ENCODE measurements at places on chromosomes 2 and 18.

- DNase-seq: no peak
Measured at GRCh38 chr18:54210463-54210862, 14.0 kb downstream of the MBD2 start.

- no peak for DNase-seq
Measured at GRCh38 chr2:227411320-227411989, 23.7 kb upstream of the SCYGR1 start.

GRCh38 chr2:205461678-205462665 lies 220.3 kb upstream of the NRP2 start:
- DNase-seq: no peak

- no peak for DNase-seq
Measured at GRCh38 chr2:73821669-73822068, 7.1 kb upstream of the STAMBP start.

GRCh38 chr18:52691841-52692240 lies 351.8 kb downstream of the DCC start:
- DNase-seq: no peak

- DNase-seq: no peak
Measured at GRCh38 chr2:37587817-37588216, 83.6 kb downstream of the CDC42EP3 start.

DNA sequence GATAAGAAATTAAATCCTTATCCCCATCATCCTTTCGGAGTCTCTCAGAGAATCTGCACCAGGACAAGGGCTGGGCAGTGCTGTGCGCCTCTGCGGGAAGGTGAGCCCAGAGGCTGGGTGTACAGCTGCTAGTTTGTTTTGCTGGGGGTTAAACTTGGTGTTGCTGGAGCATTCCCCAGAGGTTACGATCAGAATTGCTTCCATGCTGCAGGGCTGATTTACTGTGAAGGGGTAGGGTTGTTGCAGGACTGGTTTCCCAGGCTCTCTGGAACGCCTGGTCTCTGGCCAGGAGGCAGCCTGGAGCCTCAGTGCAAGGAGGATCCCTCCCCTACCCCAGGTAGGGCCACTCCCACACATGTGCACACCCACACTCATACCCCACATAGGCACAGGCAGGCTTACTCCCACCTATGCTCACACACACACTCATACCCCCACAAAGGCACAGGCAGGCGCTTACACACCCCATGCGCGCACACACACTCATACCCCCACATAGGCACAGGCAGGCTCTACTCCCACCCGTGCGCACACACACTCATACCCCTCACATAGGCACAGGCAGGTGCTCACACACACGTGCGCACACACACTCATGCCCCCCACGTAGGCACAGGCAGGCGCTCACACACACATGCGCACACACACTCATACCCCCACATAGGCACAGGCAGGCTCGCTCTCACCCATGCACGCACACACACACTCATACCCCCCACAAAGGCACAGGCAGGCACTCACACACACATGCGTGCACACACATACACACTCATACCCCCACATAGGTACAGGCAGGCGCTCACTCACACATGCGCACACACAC lies 11.3 kb downstream of the CNNM4 start:
- no peak for DNase-seq

DNA sequence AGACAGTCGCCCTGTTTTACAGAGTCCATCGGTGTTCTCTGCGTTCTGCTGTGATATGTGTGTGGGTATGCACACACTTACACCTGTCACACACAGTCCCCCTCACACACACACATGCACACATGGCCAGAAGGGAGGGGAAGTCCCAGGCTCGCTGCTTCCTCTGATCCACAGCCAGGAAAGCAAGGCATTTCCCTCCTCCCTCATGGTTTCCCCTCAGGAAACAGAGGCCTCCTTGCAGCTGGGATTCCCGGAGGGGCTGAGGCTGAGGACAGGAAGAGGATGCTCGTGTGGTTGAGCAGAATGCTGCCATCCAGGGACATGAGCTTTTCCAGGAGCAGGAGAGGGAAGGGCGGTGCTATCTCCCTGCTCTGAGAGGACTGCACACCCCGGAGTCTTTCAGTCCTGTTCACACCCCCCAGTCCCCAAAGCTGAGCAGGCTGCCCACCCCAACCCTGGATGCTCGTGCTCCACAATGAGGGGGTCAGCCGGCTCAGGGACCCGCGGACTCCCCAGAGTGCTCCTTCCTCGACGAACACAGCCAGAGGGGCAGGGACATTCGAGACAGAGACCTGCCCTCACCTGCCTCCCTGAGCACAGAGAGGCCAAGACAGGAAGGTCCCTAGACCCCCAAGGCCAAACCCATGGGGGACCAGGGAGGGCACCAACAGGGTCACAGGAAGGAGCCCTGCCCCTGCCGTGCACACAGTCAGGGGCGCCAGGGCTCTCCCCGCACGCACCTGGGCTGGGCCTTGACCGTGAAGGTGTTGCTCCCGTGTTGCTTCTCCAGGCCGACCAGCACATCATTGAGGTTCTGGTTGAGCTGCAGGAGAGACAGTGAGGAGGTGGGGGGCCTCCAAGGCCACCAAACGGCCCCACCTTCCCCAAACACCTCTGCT lies 45.3 kb downstream of the BIN1 start:
- no peak for DNase-seq

DNA sequence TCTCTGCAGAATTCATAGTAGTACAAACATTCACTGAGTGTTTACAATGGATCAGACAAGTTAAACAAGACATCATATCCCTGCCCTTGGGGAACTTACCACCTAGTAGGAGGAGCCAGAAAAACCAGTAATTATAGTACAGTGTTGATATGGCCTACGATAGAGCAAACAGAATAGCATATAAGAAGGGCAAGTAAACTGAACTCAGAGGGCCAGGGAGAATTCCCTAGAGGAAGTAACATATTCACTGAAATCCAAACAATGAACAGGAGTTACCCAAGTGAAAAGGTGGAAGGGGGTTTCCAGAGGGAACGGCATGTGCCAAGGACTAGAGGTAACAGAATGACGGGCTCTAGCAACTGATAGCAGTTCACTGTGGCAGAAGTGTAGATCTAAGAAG lies 34.1 kb downstream of the NHEJ1 start:
- DNase-seq: no peak

GRCh38 chr2:241855245-241855887 lies 3.3 kb downstream of the PDCD1 start:
- DNase-seq: no peak

DNA sequence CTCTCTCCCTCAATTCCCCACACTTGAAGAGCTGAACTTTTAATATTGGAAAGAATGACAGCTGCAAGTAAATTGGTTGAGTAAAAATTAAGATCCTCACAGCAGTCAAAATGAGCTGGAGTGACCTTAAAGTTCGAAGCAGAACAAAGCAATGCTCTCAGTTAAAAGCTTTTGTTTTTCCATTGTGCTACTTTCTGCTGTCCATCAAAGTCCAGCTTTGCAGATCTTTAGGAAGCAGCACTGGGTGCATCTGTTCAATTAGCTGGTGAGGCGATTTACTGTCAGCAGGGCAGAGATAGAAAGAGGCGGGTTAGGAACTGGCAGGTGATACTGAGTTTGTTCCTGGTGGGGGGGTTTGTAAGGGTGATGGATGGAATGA lies 834.8 kb downstream of the CPS1 start:
- DNase-seq: peak; percentile 42
